ENCODE measurements at places on chromosomes 12 and 14.

GRCh38 chr14:55160989-55161388 is 30.4 kb downstream of the DLGAP5 start:
- DNase-seq, result no peak

- no peak for DNase-seq
Observed at GRCh38 chr12:52524898-52525591, 4.9 kb upstream of the KRT5 start.

- DNase-seq, result no peak
Observed at GRCh38 chr12:59624732-59625460, 29.1 kb downstream of the SLC16A7 start.

DNA sequence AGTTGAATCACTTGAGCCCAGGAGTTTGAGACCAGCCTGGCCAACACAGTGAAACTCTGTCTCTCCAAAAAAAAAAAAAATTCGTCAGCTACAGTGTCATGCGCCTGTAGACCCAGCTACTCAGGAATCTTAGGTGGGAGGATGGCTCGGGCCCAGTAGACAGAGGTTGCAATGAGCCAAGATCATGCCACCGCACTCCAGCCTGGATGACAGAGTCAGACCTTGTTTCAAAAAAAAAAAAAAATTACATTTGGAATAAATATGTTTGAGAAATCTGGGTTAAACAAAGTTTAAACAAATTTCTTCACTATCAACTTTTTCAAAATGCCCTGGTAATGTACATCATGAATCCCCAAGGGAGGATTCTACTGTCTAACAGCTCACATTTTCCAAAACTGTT is 187.0 kb upstream of the RASSF8 start:
- no peak for DNase-seq

GRCh38 chr14:28867571-28867970 is 101.0 kb downstream of the FOXG1 start:
- DNase-seq, result no peak

DNA sequence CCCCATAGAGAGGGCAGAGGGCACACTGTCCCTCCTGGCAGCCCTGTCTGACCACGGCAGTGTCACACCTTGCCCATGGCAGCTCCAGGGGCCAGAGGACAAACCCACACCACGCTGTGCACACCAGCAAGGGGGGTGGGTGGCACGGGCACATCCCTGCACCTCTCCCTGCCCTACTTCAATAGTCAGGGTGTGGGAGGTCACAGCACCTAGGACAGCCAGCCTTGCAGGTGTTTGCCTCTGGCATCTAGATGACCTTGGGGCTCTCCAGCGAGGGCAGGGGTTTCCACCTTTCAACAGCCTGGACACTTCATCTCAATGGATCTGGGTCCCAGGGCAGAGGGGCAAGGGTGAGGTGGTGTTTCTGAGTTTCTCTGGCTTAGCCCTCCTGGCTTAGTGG is 69.2 kb downstream of the LGMN start:
- no peak for DNase-seq

GRCh38 chr14:104263675-104264358 is 125.4 kb downstream of the KIF26A start:
- no peak for DNase-seq

GRCh38 chr14:104693482-104694431 is 4.3 kb downstream of the INF2 start:
- no peak for DNase-seq

DNA sequence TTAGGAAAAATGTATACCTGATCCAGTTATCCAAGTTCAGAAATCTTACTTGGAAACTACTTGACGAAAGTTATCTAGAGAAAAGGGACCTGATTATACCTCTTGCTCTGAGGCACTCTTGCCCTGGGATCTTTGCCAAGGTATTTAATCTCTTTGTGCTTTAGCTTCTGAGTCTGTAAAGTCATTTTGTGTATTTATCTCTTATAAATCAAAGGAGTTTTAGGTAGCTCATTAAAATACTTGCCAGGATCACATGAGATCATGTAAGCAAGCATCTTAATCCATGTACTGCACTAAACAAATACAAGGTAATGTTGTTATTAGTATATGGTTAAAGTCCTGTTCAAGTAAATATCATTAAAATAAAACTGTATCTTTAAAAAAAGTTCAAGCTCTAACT is 147.5 kb downstream of the IPO8 start:
- DNase-seq, result no peak

DNA sequence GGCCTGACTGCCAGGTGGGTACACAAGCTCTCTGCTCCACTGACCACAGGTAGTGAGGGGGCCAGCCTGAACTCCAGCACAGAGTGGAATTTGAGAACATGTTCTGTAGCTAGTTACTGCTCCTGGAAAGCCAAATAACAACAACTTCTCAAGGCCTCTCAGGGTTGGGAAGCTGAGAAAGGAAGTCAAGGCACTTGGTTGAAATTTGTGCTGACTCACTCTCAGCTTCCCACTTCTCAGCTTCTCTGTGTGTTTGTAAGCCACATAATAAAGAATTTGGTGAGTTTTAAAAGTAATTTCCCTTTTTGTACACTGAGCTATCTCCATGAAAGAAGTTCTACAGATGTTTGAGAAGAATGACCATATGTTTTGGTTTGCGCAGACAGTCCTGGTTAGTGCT is 234.9 kb downstream of the KTN1 start:
- DNase-seq, result no peak

DNA sequence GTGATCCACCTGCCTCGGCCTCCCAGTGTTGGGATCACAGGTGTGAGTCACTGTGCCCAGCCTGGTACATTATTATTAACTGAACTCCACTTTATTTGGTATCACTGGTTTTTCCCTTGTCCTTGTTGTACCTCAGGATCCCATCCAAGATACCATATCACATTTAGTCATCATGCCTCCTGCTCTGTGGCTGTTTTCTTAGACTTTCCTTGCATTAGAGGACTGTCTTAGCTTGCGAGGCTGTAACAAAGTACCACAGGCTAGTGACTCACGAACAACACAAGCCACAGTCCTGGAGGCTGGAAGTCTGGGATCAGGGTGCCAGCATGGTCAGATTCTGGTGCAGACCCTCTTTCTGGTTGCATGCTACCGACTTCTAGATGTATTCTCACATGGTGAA is 12.2 kb downstream of the KLC1 start:
- no peak for DNase-seq

- no peak for DNase-seq
Observed at GRCh38 chr12:80632835-80633234, 74.6 kb upstream of the MYF6 start.

- no peak for DNase-seq
Observed at GRCh38 chr12:68122236-68122920, 37.2 kb downstream of the IFNG start.

GRCh38 chr12:128672893-128673292 is 150.9 kb downstream of the SLC15A4 start:
- no peak for DNase-seq

- DNase-seq, result no peak
Observed at GRCh38 chr14:68261092-68261842, 441.7 kb downstream of the RAD51B start.

DNA sequence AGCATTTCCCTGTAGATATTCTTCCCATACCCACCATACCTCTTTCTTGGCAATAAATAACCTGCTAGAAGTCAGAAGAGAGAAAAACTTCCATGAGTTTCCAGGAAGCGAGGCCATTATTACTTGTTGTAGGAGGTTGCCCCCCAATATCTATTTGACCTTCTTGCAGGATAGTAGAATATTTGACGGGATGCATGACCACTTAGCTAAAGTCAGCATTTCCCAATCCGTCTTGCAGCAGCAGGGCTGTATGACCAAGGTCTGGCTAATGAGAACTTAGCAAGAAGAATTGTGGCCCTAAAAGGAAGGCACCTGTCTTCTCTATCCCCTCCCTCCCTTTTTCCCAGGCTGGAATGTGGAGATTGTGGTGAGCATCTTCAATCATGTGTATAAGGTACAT is 51.5 kb downstream of the NINJ2 start:
- no peak for DNase-seq

- no peak for DNase-seq
Observed at GRCh38 chr12:133083345-133083744, 2.6 kb downstream of the ZNF140 start.

DNA sequence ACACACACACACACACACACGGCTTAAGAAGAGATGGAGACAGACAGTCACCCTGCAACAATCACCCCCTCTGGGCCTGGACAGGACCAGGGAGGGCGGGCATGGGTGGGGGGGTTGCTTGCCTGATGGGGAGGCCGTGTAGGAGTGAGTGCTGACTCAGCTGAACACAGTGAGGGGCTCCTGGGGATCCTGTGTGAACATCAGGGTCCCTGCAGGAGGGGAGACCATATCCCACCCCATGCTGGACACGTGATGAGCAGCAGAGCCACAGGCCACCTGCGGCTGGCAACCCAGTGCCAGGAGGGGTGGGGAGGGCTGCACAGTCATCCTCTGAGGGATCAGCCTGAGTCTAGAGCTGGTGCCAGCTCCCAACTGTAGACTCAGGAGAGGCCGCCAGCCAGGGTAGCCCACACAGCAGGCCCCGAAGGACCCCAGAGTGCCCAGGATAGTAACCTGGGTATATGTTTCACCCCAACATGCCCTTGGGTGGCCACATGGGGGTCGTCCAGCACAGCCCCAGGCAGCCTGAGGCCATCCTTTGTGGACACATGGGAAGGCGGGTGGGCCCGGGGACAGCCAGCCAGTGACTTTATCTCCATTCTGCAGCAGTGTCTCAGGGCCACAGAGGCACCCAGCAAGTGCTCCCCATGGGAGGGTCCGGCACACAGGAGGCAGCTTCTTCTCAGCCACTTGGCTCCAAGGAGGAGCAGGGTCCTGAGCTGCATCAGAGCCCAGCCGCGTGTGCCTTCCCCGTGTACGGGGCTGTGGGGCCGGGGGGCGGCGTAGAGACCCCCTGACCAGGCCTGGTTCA is 73.7 kb upstream of the SFSWAP start:
- no peak for DNase-seq

- peak; percentile 50 for DNase-seq
Observed at GRCh38 chr14:100640471-100641273, 53.5 kb upstream of the BEGAIN start.

GRCh38 chr14:29740491-29740890 is 187.2 kb downstream of the PRKD1 start:
- no peak for DNase-seq

GRCh38 chr14:38208618-38209562 is 1.2 kb downstream of the SSTR1 start:
- DNase-seq, result no peak

GRCh38 chr12:124601706-124602105 is 34.3 kb upstream of the NCOR2 start:
- no peak for DNase-seq

GRCh38 chr14:40525314-40525713 is 1081.4 kb upstream of the LRFN5 start:
- no peak for DNase-seq

DNA sequence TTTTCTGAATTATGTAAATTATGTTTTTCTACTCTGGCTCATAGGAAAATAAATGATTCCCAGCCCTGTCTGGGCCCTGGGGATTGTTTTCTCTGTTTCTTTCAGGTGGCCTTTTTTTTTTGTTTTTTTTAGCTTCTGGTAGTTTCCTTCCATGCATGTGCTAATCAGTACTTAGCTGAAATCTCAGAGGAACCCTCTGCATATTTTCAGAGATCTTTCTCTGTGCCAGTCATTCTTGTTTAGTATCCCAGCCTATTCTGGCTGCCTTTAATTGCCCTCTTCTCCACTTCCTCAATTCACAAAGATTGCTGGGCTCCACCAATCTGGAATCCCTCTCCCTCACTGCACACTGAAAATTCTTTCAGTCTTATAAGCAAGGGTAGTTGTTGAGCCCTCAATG is 46.9 kb downstream of the CNOT2 start:
- no peak for DNase-seq

DNA sequence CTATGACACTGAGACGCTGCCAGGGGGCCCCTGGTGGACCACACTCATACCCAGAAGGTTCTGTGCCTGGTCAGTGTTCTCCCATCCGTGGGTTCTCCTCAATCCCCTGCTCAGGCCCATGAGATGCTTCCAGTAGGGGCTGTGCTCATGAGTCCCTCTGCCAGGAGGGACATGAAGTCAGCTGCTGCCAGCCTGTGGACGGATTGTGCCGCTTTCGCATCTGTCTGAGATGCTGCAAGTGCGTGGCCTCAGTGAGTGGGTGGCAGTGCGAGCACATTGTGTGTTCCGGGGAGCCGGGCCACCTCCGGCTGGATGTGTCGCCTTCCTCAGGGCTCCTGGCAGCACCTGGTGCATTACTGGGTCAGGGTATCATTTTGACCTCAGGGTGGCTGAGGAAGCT is 15.5 kb downstream of the TUNAR start:
- DNase-seq, result no peak

GRCh38 chr12:111085096-111085495 is 164.7 kb upstream of the MYL2 start:
- DNase-seq, result no peak

GRCh38 chr14:78131201-78131600 is 39.0 kb upstream of the NRXN3 start:
- DNase-seq, result no peak

- peak; percentile 71 for DNase-seq
Observed at GRCh38 chr12:118377884-118378470, 1.6 kb downstream of the SUDS3 start.

DNA sequence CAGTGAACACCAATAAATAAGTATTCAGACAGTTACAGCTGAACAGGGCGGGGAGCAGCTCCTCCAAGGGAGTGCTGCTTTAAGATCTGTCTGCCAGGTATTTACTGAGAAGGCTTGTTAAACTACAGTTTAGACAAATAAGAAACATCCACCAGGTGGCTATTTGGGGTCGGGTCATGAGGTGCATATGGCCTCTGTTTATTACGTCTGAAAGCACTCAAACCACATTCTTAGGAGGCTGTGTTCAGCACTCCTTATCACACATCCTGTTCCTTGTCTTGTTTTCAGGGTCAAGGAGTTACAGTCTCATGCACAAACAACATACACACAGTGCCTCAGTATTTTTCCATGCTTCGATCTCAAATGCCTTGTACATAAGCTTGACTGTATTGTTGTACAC is 78.8 kb downstream of the KCNMB4 start:
- no peak for DNase-seq

DNA sequence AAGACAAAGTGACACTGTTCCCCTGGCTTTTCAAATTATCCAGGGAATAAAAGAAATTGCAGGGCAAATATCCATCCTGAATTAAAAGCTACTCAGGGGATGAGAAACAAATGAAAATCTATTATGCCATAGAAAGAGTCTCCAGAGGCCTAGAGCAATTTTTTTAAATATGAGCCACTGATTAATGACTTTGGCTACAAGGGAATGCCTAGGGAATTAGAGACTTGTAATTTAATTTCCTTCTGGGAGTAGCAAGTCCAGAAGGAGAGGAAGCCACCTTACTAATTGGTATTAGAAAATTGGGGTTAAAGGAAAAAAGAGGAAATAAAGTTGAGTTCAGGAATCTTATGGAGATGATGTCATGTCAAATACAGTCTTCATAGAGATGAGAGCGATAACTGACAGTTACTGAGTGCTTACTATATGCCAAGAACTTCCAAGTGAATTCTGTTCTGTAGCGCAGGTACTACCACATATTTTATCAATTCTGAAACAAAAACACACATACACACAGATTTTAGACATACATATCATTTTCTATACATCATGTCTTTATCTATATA is 304.4 kb downstream of the DUSP6 start:
- no peak for DNase-seq

GRCh38 chr12:18250313-18250916 is 10.9 kb upstream of the PIK3C2G start:
- DNase-seq, result no peak

- no peak for DNase-seq
Observed at GRCh38 chr14:66085665-66086064, 400.5 kb upstream of the CCDC196 start.
